Caco-2 (cell line): ENCODE measurements at places on chromosomes 1 and 21.

DNA sequence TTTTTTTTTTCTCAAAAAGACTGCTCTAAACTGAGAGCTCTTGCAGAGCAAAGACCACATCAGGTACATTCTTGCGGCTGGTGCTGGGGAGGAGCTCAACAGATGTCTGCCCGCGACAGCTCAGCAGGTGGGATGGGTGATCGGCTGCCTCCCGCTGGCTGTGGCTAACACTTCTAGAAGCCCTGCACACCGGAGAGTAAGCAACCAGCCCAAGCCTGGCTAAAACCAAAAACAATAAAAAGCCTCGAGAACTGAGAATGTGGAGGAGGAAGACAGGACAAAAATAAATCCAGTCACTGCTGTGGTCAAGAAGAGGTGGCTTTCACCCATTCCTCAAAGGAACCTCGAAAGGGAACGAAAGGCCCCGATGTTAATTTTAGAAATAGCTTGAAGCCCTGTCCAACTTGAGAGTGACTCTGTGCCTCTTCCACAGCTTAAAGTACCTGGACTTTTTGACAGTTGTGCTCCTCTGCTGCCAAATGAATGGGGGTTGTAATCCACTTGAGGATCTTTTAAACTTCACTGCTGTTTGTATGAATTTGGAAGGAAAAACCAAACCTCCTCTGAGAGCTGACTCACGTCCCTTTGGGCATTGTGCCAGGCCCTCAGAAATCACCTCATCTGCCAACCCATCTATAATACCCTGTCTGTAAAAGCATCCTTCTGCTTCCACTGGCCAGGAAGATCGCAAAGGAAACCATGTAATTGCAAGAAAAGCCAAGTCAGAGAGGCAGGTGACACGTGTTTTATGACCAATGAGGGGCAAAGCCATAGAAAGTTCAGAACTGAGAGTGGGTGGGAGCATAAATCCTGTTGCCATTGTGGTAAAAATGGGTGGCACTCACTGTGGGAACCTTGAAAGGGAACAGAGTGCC lies 78.6 kb downstream of the KCNN3 start:
- no peak for DNase-seq

GRCh38 chr1:115210302-115210711 lies 121.0 kb upstream of the TSPAN2 start:
- no peak for DNase-seq

GRCh38 chr1:20376880-20377494 lies 86.3 kb downstream of the VWA5B1 start:
- no peak for DNase-seq

- no peak for DNase-seq
These were observed 736.9 kb upstream of the ADAMTS5 start for GRCh38 chr21:27703791-27704190.

GRCh38 chr1:192703283-192704206 lies 67.6 kb downstream of the RGS13 start:
- DNase-seq, result no peak

GRCh38 chr1:207884266-207885029 lies 26.5 kb downstream of the CD34 start:
- DNase-seq, result no peak

DNA sequence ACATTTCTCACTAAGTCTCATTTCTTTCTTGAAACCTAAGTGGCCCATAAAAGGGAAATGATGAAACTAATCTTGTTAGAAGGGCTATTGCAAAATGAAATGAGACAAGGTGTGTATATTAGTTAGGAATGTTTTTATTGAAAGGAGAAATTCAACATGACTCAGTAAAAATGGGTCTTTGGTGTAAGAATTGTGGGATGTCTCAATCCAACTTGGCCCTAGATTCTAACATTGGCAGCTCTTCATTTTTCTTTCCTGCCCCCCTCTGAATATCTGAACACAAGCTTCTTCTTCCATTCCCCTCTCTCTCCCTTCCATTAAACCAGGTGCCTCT lies 26.8 kb upstream of the TARBP1 start:
- no peak for DNase-seq

DNA sequence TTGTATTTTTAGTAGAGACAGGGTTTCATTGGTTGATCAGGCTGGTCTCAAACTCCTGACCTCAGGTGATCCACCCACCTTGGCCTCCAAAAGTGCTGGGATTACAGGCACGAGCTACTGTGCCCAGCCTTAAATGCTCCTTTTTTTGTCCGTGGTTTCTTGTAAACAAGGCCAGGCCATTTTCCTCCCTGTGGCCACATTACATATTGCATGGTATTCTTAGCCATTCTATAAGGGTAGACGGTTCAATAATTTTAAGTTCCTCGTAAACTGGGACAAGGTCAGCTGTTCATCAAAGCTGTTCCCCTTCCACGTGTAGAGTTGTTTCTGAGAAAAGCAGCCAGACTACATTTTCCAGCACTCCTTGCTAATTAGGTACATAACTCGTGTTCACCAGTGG lies 10.3 kb upstream of the LUZP1 start:
- DNase-seq, result no peak

- DNase-seq, result no peak
These were observed 72.8 kb upstream of the BCL10 start for GRCh38 chr1:85349224-85349623.

DNA sequence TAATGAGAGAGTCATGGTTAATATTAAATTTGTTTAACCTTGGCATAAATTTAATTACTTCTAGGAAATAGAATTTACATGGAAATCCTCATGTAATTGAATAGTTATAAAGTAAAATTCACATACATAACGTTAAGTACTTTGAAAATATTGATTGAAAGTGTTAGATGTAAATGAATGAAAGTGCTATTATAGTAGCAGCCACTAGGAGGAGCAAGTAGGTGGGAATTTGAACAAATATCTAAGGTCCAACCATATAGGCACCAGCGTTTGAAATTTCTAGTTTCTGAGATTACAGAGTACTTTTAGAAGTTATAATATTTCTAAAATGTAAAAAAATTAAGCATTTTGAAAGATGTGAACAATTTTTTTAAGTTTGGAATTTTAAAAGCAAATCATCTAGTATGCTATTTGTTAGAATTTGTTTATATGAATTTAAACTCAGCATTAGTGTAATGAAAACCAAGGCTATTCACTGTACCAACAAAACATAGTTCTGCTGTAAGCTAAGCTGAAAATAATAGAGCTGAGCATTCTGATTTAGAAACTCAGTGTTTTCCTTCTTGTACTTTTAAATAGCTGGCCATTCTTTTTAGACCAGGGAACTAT lies 3.3 kb downstream of the B3GALT2 start:
- peak; percentile 36 for DNase-seq

DNA sequence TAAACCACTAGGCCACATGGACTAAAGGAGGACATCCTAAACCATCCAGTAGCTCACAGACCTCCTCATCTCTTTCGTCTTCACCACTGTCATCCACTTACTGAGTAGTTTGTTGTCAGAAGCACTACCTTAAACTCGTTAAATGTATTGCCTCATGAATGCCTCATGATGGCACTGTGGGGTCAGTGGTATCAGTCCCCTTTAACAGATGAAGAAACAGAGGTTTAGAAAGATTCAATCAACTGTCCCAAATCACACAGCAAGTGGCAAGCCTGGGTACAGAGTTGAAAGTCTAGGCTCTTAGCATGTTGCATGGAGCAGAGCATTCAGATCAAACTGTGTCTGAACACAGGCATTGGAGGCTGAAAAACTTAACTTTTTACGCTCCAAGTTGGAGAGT lies 183.6 kb upstream of the KIAA0040 start:
- no peak for DNase-seq

DNA sequence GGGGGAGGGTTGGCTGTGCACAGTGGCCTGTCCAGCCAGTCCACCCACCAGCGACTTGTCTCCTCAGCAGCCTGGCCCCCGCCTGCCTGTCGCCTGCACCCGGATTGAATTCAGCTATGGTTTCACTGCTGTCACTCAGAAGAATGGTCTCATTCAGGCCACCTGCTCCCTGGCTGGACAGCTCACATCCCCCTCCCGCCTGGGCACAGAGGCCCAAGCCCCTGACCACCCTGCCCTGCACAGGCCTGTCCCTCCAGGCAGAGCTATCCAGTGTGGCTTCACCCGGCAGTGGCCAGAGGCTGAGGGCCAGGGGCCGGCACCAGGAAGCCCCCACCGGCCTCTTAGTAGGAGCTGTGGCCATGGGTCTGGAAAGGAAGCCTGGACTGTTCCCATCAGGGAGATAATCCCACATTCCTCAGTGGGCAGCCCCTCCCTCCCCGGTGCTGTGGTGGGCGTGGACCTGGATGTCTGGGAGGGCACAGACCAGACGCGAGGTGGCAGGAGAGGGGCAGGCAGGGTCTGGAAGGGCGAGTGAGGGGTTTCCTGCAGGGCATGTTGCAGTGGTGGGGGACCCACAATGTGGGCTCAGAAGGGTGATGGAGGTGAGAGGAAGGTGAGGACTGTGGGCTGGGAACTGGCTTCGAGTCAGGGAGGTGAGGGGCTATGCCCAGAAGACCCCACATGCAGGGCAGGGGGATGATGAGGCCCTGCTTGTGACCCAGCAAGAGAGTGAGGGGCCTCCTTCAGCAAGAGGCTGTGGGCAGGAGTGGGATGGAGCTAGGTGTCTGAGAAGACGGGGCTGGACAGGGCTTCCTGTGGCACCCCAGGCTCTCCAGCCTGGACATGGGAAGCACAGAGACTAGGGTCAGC lies 30.4 kb downstream of the WNT9A start:
- no peak for DNase-seq

DNA sequence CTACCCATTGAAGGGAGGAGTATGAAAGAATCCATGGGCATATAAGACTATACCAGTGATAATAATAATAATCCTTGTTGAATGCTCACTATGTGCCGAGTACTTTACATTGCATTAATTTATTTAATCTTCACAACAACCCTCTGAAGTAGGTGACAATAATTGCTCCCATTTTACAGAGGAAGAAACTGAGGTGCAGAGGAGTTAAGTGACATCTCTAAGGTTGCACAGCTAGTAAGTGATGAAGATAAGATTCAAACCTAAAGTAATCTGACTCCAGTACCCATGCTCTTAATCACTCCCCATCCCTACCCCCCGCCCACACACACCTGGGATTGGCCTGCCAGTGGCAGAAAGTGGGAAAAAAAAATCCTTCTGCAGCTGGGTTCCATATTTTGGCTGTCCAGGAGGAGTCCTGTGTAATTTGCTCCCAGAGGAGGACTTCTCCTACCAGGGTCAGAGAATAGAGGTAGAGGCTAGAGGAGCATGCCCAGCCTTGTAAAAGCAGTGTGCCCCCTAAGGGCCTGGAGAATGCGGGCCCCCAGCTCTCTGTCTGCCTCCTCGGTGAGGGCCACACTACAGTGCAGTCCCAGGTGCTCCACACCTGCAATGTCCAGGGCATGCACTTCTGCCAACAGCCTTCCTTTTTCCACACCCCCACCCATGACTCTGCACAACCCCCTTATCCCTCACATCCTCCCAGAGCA lies 57.8 kb downstream of the TMEM53 start:
- DNase-seq, result no peak

DNA sequence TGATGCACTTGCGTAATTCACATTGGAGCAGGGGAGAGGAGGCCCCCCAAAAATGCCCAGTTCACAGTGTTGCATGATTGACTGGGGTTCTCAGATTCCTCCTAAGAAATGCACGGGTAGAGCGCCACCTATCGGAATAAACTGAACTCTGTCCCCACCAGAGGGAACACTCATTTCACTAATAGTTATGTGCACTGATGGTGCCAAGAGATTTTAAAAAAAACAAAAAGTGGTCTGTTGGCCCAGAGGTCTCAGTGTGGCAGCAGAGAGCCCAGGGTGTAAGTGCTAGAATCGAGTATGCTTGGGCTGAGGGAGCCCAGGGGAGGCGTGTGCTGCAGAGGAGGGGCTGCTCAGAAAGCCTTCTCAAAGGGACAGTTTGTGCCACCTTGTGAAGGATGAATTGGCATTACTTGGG lies 6.9 kb downstream of the PINK1 start:
- no peak for DNase-seq

GRCh38 chr1:202572867-202573266 lies 137.4 kb downstream of the SYT2 start:
- no peak for DNase-seq

- DNase-seq, result no peak
These were observed 35.2 kb upstream of the KIRREL1 start for GRCh38 chr1:157958263-157958662.

DNA sequence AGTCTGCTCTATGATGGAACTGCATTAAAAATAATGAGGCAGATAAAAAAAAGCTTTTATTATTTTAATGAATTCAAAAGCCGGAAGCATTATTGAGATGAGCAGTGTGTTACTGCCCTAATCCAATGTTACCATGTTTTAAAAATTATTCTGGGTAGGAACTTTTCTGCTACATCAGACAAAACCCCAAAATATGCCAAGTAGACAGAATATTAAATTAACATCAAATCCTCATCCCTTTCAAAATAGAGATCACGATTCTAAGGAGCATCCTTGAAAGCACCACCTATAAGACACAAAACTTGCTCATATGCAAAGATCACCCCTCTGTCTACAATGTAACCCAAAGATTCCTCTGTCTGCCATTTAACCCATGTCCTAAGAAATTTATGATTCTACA lies 357.5 kb downstream of the SMYD3 start:
- no peak for DNase-seq

GRCh38 chr1:53868565-53868964 lies 21.0 kb downstream of the YIPF1 start:
- DNase-seq, result no peak

DNA sequence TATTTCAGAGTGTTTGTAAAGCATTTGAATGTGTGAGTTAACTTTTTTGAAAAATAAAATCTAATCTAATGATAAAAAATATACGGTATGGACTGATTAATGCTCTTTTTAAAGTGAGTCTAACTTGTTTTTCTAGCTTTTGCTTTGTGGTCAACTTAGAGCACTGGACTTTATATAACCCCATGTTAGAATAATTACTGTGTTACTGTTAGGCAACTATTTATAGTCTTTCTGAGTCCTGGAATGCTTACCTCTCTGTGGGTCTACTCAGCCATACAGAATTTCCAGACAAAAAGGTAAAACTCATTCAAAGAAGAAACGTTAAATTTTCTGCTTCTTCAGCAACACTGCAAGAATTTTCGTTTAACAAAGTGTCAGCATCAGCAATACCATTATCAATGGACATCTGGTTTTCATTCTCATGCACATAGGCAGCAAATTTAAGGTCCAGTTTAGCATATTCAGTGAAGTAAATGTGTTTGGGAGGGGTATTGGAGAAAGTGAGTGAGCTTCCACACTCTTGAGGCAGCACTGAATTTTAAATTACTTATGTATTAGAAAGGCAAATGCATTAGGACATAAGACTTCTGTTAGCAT lies 664.7 kb upstream of the NEGR1 start:
- DNase-seq, result no peak
